ENCODE measurements at places on chromosomes 1 and 21.

DNA sequence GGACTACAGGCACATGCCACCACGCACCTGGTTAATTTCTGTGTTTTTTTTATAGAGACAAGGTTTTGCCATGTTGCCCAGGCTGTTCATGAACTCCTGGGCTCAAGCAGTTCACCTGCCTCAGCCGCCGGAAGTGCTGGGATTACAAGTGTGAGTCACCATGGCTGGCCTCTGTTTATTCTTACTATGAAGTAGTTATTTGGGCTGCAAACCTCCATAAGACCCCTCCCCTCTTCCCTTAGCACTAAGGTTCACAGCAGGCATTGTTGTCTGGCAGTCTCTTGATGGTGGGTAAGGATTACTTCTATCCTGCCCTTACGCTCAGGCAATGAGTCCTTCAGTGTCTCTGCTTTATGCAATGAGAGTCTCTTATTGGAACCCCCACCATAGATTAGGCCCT lies 51.8 kb downstream of the ANGPTL1 start:
- no peak for DNase-seq

- DNase-seq, result no peak
These were observed 19.6 kb upstream of the COQ8A start for GRCh38 chr1:226920446-226920894.

GRCh38 chr1:88741413-88741812 lies 57.3 kb downstream of the PKN2 start:
- no peak for DNase-seq

- no peak for DNase-seq
These were observed 199.8 kb downstream of the DNM3 start for GRCh38 chr1:172041102-172041501.

GRCh38 chr1:9125325-9125724 lies 3.6 kb downstream of the GPR157 start:
- no peak for DNase-seq

GRCh38 chr1:6027591-6027990 lies 18.1 kb upstream of the KCNAB2 start:
- peak; percentile 75 for DNase-seq

DNA sequence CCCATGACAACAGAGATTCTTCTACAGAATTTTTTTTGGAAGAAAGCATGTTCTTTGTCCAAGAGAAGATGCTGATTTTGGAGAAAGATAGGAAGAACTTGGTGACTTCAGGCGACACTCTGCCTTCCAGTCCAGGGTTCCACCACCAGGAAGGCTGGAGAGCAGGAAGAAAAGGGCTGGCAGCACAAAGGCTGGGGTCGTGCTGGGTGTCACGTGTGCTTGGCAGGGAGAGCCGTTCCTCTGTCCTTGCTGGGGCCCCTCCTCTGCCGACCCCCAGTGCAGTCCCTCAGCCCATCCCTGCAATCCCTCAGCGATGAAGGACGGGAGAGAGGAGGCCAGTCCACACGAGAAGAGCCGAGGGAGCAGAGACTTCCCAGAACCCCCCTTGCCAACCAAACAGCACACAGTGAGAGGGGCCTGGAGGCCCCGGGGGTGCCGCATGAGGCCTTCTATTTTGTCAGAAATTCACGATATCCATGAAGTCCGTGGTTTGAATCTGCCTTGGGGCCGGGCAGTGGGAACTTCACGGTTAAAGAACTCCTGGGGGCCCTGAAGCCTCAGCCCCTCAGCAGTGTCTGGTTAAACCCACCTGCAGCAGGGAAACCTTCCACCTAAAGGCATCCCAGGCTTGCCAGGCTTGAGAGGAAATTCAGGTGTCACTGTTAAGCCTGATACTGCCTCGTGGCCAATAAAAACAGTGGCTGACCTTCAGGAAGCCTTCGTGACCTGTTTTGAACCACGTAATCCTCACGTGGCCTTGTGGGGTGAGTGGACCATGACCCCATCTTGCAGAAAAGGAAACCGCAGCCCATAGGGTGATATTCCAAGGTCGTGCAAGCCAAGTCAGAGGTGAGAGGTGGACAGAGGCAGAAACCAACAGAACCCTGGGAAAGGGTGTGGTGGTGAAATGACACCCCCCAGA lies 3.4 kb downstream of the KRTAP10-12 start:
- no peak for DNase-seq

- DNase-seq, result no peak
These were observed 35.9 kb upstream of the PTGFRN start for GRCh38 chr1:116873680-116874271.

- DNase-seq, result no peak
These were observed 16.6 kb upstream of the TMEM125 start for GRCh38 chr1:43253173-43253572.

- no peak for DNase-seq
These were observed 109.9 kb upstream of the KIAA1614 start for GRCh38 chr1:180802813-180803212.

GRCh38 chr1:37807555-37808368 lies at the start of the genes C1orf122 and YRDC:
C1orf122 (plus strand) TSS chr1:37807790; CDS start chr1:37808405, 615 bp downstream.
YRDC (minus strand) TSS chr1:37808208; CDS start chr1:37808180, 28 bp downstream.
- peak; percentile 94 for DNase-seq

DNA sequence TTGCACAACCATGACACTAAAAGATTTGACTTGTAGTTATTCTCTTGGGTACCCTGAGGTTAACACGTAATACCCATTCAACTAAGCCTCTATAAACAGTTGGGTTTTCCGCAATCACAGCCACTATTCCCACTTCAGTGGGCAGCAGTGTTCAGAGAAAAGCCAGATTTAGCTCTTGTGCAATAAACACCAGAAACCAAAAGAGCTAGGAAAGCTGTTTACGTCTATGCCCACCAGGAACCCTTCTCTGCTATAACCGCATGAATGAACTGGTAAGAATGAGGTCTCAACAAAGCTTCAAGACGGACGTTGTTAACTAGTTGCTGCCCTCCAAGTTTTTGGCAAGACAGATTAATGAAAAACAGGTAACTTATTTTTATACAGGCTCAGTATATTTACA lies 101.3 kb downstream of the SLC45A1 start:
- DNase-seq, result no peak

DNA sequence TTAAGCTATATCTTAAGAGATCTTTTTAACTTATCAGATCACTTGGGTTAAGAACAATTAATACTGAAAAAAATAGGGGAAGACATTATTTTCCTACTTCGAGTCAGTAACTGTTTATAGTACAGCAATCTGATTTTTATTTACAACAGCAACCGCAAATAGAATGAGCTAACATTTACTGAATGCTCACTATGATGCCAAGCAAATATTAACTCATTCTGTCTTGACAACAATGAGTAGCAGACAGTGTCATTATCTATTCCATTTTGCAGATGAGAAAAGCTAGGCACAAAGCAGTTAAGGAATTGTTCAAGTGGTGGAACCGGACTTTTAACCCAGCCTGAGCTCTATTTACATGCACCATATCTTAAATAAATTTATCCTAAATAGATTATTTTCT lies 273.7 kb downstream of the NTNG1 start:
- DNase-seq, result no peak

GRCh38 chr1:225329041-225329440 lies 98.8 kb downstream of the LBR start:
- DNase-seq, result no peak

GRCh38 chr1:147171399-147172167 lies 687 bp downstream of the PRKAB2 start:
- DNase-seq, result no peak

DNA sequence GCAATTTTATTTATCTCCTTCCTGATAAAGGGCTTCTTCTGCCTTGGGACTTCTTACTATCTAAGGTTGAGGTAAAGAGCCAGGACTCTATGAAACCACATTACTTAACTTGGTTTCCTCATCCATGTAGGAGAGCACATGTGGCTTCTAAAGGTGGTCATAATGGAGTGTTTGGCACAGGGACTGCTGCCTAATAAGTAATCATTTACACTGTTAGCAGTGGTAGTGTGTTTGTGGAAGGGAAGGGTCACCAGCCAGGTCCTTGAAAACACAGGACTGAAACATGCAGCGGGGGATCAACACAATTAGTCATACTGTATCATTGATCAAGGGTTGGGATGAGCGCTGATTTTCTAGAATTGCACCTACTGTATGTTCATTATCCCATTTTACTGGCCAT lies 59.6 kb downstream of the UCK2 start:
- no peak for DNase-seq

DNA sequence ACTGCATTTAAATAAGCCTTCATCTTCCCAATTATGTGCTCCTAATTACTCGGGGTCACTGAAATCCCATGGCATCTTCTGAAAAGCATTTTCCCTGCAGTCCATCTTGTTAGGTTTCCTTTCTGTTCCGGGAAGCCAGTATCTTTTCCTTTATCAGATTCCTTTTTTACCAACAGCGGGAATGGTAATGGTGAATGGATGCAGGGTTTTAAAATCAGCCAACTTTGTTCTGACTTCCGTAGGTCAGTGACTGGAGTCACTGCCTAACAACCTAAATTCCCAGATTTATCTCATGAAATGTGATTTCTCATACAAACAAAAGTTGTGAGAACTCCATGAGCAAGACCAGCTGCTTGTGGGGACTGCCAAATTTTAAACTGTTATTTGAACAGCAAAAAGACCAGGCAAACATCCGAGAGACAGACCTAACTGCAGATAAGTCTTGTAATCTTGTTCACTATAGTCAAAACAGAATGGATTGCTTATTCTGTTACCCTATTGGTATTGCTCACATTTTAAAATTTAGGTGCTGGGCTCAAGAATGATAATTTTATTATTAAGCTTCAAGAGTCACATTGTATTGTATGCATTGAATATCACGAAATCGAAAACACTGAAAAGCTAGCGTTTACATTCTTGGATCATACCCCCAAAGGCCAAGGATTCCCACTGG lies 1.2 kb upstream of the RWDD3 start:
- DNase-seq, result no peak

DNA sequence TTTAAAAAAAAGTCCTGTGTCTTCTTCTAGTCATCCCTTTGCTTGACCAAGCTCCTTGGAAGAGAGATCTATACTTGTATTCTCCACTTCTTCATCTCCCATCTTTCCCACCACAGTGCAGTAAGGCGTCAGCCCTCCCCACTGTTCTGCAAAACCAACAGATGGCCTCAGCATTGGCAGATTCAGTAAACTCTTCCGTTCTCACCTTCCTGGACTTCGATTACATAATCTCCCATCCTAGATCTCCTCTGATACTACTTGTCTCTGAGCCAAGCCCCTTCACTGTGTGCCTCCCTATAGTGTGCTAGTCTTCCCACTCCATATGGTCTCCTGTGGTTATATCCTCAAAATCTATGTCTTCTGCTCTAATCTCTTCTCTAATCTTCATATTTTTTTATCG lies 1.6 kb upstream of the COLGALT2 start:
- DNase-seq, result no peak

- no peak for DNase-seq
These were observed 7.5 kb downstream of the TRIM63 start for GRCh38 chr1:26059906-26060305.

- DNase-seq, result no peak
These were observed 539.2 kb upstream of the PRMT6 start for GRCh38 chr1:106517224-106517623.

DNA sequence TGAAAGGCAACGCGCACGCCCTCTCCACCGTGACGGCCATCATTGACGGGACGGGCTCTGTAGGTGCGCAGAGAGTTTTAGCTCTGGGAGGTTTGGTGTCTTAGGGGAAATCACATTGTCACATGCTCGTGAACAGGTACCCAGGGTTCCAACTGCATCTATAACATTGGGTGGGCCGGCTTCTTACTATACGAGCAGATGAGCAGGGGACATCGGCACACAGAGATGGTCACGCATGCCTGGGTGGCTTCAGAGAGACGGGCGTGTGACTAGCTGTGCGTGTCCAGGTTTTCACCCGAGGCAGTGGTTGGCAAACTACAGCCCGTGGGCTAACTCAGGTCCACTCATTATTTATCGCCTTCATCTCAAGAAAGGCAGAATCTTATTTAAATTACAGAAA lies 54.7 kb downstream of the SLC37A1 start:
- DNase-seq, result no peak

- no peak for DNase-seq
These were observed 5.9 kb upstream of the CTRC start for GRCh38 chr1:15432324-15432723.

- no peak for DNase-seq
These were observed 151.4 kb upstream of the ZRANB2 start for GRCh38 chr1:71232166-71232763.

GRCh38 chr1:21963477-21964217 lies 13.2 kb upstream of the CELA3B start:
- DNase-seq, result peak; percentile 84

DNA sequence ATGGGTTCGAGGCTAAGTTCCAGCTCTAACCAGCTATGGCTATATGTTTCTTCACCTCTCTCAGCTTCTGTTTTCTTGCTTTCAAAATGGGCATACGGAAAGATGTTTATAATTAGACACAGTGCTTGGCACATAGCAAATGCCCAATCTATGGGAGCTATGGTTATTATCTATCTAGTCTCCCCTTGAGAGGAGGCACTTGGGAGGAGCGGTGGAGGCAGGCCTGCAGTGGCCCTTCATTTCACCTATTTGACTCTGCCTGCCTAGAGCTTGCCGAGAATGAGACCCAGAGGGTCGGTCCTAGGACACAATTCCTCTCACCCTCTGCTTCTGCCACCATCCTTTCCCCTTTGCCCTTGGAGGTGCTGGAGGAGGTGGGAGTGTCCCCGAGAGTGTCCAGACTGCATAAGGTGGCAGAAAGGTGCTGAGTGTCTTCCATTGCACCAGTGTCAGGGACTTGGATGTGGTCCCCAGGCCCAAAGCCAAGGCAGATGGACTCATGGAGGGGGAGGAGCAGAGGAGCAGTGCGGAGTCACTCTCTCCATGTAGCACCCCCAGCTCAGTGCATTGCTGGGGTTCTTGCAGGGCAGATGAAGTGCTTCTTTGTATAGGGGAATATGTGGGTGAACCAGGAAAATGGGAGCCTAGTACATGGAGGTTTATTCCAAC lies 9.0 kb downstream of the LGR6 start:
- no peak for DNase-seq

DNA sequence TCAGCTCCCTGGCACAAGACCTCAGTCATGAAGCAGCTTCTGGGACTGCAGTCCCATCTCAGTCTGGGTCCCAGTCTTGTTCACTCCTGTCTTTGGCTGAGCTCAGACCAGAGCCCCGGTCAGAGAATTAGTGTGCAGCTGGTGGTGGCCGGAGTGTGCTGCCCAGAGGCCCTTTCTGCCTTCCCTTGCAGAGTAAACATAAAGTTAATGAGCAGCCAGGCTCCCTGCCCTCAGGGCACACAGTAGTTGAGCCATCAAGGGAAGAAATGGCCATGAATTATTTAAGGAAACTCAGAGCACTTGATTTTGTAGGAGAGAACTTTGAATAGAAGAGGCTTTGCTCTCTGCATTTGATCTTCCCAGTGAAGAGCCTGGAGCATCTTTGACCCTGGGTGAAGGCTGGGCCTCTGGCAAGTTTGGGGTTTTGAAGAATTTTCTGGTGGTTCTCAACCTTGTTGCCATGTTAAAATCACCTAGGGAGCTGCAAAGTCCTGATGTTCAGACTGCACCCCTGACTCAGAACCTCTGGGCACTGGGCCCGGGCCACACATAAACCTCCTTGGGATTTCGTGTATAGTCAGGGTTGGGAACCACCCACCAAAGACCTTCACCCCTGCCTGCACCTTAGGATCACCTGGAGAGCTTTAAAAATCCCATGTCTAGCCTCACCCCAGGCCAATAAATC lies 26.4 kb upstream of the SELENON start:
- no peak for DNase-seq
